ENCODE measurements at places on chromosomes 3 and 15.

DNA sequence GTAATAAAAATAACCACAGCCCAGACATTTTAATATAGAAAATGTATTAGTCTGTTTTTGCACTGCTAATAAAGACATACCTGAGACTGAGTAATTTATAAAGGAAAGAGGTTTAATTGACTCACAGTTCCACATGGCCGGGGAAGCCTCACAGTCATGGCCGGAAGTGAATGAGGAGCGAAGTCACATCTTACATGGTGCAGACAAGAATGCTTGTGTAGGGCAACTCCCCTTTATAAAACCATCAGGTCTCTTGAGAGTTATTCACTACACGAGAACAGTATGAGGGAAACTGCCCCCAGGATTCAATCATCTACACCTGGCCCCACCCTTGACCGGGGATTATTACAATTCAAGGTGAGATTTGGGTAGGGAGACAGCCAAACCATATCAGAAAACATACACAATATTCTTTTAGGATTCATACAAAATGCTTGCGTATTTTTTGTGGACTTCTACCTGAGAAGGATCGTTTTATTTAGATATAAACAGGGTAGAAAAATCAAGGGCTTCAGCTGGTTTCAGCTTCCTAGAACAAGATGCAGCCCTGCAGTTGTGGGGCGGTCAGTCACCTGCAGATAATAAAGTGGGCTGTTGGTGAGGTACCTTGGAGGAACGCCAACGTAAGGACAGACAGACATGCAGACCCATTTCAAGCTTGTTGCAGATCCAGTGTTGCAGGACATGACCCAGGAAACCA lies 101.9 kb downstream of the TNIK start:
- no peak for DNase-seq

DNA sequence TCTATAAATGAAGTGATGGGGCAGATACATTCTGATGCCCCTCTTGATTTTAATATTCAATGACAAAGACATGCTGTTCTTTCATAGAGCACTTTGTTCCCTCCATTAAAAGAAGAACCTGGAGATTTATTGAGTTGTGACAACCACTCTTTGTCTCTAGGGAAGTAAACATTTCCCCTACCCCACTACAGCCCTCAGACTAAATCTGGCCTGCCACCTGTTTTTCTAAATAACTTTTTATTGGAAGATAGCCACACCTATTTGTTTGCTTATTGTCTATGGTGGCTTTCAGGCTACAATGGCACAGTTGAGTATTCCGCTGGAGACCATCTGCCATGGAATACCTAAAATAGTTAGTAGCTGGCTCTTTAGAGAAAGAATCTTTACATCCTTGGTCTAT lies 41.2 kb upstream of the ZNF385D start:
- no peak for DNase-seq

- DNase-seq: peak; percentile 58
These were observed 71.0 kb downstream of the SQOR start for GRCh38 chr15:45705510-45706473.

DNA sequence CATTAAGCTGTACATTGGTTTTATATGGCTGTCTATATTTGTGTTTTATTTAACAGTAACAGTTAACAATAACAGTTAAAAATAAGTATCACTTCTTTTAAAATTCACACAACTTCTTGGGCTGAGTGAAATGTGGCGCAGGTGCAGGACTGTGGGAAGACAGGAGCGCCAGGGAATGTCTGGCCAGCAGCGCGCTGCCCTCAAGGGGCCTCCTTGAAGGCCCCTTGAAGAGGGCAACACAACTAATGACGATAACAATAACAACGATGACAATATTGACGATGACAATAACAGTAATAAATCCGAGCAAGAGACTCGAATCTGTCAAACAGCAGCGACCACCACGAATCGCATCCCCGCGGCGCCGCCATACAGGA lies 411 bp upstream of the PPP2R3A start:
- no peak for DNase-seq

DNA sequence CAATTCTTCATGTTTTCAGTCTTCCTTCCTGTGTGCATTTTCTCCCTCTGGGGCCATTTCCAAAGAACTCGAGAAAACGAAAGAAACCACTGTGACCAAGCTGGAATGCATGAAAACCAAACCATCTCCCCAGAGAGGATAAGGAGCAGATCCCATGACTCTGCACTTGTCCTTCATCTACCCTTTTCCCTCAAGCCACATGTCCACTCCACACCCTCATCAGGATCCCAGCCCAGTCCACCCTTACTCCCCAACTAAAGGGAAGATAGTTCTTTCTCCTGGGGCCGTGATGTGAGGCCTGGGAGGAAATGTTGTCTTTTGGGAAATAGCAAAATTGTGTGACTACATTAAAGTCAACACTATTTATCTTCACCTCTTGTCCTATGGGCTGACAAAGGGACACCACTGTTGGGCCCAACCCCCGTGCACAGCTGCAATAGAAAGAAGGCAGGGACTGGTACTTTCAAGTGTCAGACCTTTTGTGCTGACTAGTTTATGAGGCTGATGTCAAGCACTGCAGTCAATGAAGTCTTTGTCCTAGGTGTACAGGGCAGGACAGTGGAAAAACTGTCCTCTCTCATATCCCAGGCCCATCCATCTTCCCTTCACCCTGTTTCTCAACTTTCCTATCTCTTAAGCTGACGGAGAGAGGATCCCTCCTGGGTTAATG lies 487.1 kb upstream of the NR2F2 start:
- DNase-seq: no peak

GRCh38 chr15:69436951-69437350 lies 15.7 kb upstream of the RPLP1 start:
- no peak for DNase-seq

DNA sequence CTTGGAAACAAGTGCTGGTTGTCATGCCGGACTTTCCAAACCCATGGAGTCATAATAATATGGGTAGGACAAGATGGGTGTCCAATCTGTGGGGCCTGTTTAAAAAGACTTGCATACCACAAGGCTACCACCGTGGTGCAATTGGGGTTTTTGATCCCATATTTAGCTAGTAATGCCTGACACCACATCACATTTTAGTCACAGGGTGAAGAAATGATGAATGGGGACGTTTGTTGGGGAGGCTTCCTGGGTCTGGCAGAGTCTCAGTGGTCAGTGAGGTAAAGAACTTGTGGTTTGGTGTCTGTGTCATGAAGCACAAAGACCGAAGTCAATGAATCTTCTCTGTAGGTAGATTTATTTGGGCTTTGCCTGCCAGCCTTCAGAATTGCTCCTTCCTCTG lies 31.0 kb downstream of the P3H2 start:
- DNase-seq: no peak

GRCh38 chr3:111715911-111716523 lies 120.9 kb upstream of the ZBED2 start:
- peak; percentile 20 for DNase-seq

DNA sequence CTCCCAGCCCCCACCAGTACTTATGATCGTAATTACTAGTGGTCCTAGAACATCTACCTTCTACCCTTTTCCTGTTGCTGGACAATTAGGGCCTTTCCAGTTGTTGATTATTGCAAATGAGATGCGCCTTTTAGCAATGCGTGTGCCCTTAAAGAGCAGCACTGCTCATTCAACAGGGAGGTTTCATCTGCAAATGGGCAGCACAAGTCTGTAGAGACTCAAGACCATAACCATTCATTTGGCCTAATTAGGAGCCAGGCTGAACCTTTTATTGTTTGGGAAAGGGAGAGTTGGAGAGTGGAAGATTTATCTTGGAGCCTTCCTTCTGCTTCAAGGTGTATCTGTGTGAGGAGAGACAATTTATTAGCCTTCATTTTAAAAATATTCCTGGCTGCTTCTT lies 42.3 kb downstream of the BOC start:
- DNase-seq: no peak

DNA sequence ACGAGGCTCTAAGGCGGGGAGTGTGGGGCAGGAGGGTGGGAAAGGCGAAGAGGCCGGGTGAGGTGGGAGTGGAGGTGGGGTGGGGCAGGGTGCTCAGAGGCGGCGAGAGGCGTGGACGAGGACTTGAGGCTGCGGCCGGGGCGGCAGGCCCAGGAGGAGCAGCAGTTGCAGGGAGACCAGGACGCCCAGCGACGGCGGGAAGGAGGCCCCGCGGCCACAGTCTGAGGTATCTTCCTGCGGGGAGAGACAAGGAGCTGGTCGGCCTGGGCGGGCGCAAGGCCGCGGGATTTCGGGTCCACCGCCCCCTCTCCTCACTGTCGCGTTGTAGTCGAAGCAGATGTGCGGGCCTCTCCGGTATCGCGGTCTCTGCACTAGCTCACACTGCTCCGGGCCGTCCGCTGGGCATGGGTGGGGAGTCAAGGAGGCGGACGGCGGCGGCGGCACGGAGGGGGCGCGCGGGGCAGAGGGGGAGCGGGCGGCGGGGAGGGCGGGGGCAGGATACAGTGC lies 5.3 kb upstream of the TMEM115 start:
- DNase-seq: no peak

DNA sequence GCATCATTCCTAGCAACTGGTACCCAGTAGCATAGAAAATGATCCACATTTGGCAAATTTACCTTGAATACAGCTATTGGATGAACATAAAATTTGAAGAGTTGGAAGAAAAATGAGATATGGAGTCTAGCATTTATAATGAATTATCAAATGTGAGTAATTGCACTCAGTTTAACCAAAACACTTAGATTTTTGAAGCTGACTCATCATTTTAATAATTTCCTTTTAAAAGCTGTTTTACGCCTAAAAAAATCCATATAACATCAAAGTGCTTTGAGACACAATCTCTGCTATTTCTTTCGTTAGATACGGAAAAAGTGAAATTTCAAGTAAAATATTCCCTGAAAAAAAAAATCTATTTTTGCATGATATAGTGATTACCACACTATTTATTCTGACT lies 767.4 kb downstream of the ROBO2 start:
- DNase-seq: no peak

DNA sequence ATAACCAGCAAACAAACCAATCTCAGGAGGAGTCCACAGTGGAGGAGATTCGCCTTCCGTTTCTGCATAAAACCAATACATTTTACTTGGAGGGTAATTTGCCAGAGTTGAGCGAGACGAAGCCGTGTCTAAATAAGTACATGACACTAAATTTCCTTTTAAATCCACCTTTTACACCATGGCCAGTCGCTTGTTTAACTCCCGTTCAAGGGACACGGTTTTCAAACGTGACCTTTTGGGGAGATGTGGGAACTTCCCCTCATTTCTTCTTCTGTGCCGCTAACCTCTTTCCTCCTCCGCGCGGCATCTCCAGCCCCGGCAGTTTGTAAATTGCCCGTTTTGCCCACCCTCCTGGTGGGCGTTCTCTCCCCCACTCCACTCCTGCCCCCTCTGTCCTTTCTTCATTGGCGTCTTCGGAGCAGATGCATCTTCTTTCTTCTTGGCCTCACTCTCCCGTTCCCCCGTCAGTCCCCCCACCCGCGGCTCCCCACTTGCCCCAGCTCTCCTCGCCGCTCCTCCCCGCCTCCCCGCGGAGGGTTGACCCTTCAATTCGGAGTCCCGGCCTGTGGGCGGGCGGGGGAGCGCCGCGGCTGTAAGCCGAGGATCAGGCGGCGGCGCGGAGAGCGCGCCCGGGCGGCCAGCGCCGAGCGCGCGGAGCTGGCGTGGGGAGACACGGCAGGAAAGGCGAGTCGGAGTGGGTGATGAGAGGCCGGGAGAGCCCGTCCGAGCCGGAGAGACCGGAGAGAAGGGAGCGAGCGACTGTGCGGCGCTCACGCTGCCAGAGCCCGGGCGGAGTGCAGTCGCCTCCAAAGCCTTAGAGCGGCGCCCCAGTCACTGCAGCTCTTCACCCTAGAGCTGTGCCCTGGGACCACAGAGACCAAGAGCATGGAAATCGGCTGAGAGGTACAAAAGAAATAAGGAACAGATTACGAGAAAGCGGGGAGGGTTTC lies at the start of gene NLGN1:
TSS of gene NLGN1 (plus strand) at position 584 of the 950 bp plus-strand sequence.
- no peak for DNase-seq
